ENCODE measurements at places on chromosomes 11 and 22.

GRCh38 chr11:2461253-2461955, 16.6 kb downstream of the KCNQ1 start:
- no peak for DNase-seq

- no peak for DNase-seq
Measured at GRCh38 chr11:94184362-94184761, 55.7 kb downstream of the PANX1 start.

GRCh38 chr11:117520966-117521365, 193.3 kb downstream of the CEP164 start:
- no peak for DNase-seq

DNA sequence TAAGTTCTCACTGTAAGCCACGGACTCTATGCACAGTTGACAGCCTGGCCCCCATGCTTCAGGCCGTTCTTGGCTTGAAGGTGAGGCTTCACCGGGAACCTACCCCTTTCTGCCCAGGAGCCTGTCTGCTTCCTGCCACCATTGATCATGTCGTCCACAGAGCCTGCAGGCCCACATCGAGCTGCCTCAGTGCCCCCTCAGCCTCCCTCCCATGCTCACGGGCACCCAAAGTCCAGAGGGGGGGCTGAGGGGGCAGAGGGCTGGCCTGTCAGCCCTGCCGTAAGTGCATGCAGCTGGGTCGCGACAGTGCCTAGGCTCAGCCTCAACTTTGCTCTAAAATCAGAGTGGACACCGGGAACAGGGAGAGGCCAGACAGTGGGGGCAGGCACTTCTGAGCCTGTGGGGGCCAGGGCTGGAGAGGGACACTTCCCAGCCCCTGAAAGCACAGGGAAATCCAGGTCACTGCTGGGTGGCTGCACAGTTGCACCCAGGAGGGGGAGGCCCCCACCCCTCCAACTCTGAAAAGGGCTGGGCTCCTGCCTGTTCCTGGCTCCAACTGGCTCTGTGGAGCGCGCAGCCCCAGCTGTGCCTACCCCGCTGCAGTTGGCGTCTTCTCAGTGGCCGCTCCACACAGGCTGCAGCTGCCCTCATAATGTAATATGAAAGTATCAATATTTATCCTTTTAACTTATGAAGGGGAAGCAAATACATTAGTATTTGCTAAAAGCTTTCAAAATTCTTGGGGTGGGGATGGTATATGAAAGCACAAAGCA, 598.6 kb downstream of the DLG2 start:
- no peak for DNase-seq

GRCh38 chr22:34070051-34070450, 149.8 kb upstream of the LARGE1 start:
- no peak for DNase-seq

GRCh38 chr11:47869544-47870393, 21.6 kb upstream of the NUP160 start:
- DNase-seq, result no peak

- no peak for DNase-seq
Measured at GRCh38 chr11:27395556-27396258, 32.7 kb upstream of the CCDC34 start.

GRCh38 chr11:76796511-76797198, 13.5 kb downstream of the TSKU start:
- DNase-seq, result no peak
